ENCODE measurements at places on chromosomes 2 and 18. TPM values are rescaled to one million over a fixed set of nuclear protein-coding genes. Genes with fewer than 3 reads are reported as not detected.

SPRED2 gene
- total RNA-seq = 2.9 TPM

GKN2 gene
- total RNA-seq = 0.65 TPM

OSBPL6 gene
- 6.7 TPM for total RNA-seq

AP1S3 gene
- total RNA-seq = 2.9 TPM

ROCK1 gene
- total RNA-seq = 38.2 TPM

TSN gene
- 56.5 TPM for total RNA-seq

RNF125 gene
- 4.8 TPM for total RNA-seq
